ENCODE measurements at places on chromosomes 12 and 14.

GRCh38 chr12:119781804-119782203, 95.3 kb downstream of the CIT start:
- DNase-seq = no peak

DNA sequence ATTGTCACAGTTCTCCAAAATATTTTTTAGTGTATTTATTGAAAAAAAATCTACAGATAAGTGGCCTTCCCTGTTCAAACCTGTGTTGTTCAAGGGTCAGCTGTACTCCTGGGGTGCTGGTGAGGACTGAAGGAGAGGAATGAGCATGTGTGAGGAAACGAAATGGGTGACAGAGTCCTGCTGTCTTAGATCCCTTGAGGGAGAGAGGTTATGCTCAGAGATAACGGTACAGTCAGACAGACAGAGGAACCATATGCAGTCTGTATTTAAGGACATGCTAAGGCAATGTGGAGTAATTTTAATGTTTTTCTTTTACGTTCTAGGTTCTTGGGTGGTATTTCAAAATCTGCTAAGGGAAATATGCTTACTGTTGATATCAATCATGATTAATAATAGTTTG, 352.9 kb upstream of the RGS6 start:
- no peak for DNase-seq

GRCh38 chr12:1801303-1801975, 18.9 kb upstream of the LRTM2 start:
- DNase-seq = peak; percentile 27

DNA sequence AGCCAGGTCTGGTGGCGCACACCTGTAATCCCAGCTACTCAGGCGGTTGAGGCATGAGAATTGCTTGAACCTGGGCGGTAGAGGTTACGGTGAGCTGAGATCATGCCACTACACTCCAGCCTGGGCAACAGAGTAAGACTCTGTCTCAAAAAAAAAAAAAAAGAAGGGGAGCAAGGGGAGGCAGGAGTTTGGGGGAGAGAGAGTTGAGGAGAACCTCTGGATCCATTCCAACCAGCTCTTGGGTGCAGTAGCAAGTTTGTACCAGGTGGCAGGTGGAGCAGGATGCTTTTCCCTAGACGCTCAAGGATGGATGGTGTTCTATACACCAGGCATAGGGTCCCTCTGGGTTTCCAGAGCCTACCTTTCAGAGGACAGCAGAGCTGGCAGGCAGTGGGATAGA, 1.9 kb downstream of the NFE2 start:
- no peak for DNase-seq

DNA sequence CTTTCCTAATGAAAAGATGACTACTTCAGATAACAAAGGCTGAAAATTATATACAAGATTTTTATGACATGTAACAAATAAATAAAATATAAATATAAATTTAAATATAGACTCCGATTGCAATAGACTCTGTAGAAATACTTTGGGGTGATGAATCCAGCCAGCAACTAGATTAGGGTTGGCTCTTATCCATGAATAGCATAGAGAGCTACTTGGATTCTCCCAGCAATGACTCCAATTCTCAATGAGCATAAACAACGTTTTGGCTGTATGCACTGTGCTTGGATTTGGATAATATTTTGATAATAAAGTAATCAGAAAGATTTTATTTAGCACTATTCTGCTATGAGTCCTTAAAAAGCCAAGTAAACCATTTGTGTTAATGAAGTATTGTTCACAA, 58.0 kb upstream of the LRFN5 start:
- no peak for DNase-seq

DNA sequence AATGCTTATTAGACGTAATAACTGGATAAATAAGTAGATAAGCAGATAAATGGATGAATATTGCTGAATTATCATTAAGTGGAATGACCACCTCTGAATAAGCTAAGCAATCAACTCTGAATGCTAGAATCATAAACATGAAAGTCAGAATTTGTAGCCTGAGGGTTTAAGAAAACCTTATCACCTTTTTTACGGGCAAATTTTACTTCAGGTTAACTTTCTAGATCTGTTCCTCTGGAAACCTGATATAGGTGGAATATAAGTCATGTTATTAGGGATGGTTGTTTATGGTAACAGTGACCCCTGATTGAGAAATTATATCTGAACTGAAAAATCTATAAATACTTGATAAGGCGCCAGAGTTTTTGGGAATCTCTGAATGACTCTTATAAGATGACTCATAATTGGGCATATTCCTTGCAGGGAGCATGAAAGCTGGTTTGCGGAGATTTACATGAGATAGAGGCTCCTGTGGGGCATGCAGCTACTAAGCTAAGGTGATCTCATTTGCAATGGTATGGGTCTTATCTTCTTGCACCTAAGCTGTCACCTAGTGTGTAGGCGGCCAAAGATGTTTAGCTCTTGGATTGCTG, 12.1 kb downstream of the SPX start:
- no peak for DNase-seq
